Smooth muscle cell of bladder (primary cell): ENCODE measurements at places on chromosomes 6 and 20. TPM values are rescaled to one million over a fixed set of nuclear protein-coding genes. Genes with fewer than 3 reads are reported as not detected.

KHDC3L gene
- total RNA-seq, result 0.09 TPM in 1 of 2 replicates, not detected in the other

ANKEF1 gene
- 0.83 and 1.4 TPM in 2 replicates for total RNA-seq

DNAJC5 gene
- 49.6 and 68.2 TPM in 2 replicates for total RNA-seq

KIF25 gene
- not detected in 2 replicates for total RNA-seq
